ENCODE measurements at places on chromosomes 2 and 18.

- DNase-seq, result no peak
Measured at GRCh38 chr2:144833075-144833637, 313.2 kb upstream of the ZEB2 start.

DNA sequence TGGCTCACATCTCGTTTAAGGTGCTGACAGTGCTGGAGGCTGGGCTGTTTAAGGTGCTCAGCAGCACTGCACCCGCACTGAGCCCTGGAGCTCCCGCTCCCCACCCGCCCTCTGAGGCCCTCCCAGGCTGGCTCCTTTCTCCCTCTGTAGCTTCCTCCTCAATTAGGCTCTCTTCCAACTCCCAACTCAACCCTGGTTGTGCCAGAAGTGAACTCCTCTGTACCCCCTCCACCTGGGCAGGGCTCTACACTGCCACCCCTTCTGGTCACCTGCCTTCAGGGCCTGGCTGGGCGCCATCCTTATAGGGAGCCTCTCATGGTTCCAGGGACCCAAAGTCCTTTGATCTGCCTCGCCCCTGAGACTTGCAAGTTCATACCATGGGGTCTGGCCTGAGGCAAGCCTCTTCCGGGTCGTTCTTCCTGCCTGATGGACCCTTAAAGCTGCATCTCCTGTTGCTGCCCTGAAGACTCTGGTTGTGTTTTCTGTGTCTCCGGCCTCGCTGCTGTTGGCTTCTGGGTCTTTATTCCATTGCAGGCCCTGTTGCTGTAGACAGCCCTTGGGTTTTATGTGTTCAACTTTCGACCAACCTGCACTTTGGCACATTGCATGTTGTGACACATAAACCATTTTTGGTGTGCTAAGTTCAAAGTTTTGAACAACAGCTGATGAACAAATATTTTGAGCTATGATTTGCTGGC lies 199.6 kb downstream of the LDLRAD4 start:
- no peak for DNase-seq

- no peak for DNase-seq
Measured at GRCh38 chr18:43159086-43159770, 43.7 kb upstream of the RIT2 start.

DNA sequence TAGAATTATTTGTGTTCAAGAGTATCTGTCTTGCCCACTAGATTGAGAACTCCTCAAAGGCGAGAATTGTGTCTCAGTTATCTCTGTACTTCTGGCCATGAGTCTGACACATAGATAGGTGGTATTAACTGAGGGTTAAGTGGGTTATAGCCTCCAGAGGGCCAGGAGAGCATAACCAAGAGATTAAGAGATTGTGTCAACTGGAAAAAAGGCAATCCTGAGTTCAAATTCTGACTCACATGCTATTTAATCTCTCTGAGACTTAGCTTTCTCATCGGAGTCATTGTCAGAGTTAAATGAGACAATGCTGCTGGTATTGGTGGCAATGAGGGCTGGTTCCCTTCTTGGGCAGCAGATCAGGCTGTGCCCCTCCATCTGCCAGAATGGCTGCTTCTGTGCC lies 330.9 kb downstream of the TNS1 start:
- no peak for DNase-seq

GRCh38 chr2:227376656-227377396 lies 2.3 kb downstream of the TM4SF20 start:
- DNase-seq, result no peak

- no peak for DNase-seq
Measured at GRCh38 chr18:79823120-79823519, 25.4 kb downstream of the KCNG2 start.

DNA sequence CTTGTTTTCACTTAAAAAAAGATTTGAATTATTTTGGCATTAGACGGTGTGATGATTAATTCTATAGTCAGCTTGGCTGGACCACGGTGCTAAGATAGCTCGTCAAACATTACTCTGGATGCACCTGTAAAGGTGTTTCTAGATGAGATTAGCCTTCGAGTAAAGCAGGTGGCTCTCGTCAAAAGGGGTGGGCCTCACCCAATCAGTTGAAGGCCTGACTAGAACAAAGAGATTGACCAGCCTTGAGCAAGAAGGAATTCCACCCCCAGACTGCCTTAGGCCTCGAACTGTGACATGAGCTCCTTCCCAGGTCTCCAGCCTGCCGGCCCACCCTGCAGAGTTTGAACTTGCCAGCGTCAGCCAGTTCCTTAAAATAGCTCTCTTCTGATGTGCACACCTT lies 73.4 kb downstream of the TWIST2 start:
- no peak for DNase-seq

DNA sequence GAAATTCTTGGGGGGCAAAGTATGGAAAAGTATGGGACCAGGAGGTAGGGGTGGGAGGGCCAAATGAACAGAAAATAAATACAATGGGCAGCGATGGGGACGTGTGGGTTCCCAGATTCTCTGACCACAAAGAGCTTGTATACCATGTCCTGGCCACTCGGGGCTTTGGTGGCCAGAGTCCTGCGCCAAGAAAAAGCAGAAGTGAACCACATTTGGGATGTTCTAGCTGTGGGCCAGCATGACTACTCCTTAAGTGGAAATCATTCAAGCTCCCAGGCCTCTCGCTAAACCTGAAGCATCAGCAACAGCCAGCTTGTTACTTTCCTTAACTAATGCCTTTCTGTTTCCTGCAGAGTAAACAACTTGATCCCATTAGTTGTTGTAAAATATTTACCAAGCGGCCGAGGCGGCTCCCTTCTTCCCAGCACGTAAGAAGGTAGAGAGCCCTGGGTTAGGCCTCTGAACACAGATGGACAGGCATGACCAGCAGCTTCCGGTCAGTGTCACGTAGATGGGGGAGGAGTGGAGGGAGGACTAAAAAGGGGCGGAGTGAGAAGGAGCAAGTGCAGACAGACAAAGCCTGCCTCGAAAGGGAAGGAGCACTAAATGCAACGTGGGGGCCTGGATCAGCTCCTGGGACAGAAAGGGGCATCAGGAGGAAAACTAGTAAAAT lies 88.2 kb downstream of the GALNT14 start:
- no peak for DNase-seq

GRCh38 chr2:224909885-224910573 lies 132.2 kb downstream of the DOCK10 start:
- peak; percentile 81 for DNase-seq

GRCh38 chr2:116094196-116094595 lies 1651.8 kb downstream of the DPP10 start:
- DNase-seq, result no peak

DNA sequence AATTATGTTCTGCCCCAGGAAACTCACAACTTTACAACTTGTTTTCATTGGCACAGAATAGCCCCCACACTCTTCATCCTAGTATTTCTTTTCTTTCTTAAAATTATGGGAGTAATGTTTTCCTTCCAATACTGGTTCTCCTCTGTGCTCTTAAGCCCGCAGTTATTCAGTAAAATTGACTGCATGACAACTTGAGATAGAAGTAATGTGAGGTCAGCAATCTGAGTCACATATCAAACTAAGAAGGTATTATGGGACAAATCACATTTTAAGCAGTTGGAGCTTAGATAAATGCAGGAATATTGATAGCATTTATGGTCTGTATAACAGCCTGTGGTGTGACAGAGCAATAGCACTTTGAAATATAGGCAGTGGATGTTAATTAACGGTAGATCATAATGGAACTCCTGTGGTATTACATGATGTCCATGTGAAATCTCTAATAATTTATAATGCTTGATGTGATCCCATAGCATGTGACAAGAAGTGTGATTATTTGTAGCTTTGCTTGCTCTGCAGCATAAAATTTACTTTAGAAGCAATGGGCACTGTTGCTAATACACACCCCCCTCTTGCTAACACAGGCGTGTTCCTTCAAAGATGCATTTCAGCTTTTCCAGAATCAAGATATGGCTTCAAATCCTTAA lies 351.4 kb upstream of the CDH20 start:
- no peak for DNase-seq

Measured in COLO829 (cell line).